ENCODE measurements at places on chromosomes 5 and 9.

DNA sequence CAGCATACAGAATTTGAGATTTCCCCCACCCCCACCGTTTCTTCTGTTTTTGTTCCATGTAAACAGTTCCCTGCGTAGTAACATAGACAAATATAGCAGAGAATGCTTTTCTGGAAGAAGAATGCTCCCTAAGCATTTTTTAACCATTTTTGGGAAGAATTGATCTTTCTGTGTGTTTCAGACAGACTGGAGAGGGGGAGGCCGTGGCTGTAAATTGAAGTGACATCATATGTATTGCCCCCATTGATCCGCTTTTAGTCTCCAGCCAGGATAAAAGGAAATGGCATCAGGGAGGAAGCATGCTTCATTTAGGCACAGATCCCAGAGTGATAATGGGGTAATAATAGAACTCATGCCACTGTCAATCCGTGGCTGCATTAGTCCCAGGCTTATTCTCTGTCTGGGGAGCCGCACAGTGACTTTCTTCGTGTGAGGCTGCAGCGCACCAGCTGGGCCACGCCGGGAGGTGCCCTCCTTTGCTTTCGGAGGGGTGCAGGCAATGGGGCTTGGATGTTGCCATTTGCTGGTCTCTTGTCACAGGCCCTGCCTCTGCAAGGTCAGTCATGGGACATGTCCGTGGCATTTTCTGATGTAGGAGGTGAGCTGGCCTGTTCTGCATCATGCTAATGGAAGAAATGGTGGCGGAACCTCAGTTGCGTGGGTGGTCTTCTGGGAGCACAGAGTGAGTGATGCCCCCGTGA is 261.5 kb downstream of the FANCC start:
- no peak for DNase-seq

- no peak for DNase-seq
Observed at GRCh38 chr5:60540856-60541805, 158.8 kb downstream of the DEPDC1B start.

- no peak for DNase-seq
Observed at GRCh38 chr5:93092349-93093105, 488.5 kb downstream of the NR2F1-AS1 start.

- no peak for DNase-seq
Observed at GRCh38 chr9:120353506-120353905, 226.5 kb downstream of the CDK5RAP2 start.

DNA sequence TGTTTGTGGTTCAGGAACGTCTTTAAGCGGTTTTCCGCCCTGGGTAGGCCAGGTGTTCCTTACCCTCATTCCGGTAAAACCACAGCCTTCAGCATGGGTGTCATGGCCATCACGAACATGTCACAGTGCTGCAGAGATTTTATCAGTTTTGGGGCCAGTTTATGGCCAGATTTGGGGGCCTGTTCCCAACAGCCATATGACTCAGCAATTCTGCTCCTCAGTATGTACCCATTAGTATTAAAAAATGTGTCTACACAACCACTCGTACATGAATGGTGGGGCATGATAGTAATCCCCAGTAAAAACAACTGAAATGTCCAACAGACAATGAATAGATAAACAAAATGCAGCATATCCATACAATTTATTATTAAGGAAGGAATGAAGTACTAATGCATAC is 51.9 kb upstream of the TTC23L start:
- no peak for DNase-seq

DNA sequence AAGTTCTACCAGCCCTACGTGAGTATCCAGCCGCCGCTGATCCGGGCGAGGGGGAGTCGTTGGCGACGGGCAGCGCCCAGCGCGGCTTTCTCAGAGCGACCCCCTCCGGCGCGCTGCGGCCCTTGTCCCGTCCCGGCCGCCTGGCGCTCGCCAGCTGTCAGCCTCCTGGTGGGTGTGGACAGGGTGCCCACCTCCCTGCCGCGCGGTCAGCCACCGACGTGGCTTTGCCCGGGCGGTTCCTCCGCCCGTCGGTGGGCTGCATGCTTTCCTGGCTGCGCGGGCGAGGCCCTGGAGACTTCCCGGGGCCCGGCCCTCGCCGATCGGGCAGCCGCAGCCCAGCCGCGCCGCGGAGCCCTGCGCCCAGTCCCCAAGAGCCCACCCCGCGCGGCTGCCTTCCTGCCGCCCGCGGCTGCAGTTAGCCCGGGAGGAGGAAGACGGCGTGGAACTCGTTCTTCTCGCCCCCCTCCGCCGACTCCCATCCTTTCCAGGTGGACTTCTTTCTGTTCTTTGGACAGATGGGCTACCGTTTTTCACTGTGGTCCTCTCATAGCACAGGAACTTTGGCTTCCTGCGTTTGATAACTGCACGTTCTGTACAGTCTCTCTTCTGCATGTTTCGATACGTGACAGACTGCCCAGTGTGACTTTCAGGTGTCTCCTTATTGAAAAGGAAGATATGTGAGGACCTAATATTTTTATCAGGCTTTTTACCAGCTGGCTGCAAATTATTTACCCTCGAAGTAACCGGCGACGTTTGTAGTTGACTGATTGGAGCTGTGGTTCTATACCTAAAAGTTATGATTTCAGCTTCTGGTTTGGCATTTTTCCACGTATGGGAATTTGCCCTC is 577 bp downstream of the AP3S1 start:
- peak; percentile 15 for DNase-seq

DNA sequence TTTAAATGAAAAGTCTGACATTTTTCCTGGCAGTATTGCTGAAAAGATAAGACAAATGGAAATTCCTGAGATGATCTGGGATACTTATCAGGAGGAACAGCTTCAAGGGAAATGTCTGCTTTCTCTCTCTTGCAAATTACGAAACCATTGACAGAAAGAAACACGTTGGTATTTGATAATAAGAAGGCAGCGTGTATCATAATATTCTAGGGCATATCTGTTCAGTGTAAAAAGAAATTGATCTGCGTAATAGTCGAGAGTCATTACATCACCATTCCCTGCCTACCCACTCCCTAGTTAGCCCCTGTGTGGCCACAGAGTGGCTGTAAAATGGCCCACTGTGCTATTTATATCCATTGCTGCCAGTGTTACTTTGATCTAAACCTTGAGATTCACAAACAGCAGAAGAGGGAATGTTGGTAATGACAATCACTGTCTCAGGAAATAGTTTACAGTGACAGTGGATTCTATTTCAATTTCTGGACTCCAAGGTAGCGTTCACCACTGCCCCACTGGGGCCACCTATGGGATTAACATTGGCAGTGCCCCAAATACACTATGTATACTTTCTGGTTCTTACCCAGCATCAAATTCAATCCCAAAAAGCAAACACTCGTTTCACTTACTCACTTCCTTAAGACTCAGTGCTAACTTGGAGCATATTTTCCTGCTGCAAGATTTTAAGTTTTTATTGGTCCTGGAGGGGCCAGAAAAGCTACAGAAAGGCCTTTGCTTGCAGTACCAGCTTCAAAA is 133.4 kb upstream of the GAS1 start:
- DNase-seq: no peak

DNA sequence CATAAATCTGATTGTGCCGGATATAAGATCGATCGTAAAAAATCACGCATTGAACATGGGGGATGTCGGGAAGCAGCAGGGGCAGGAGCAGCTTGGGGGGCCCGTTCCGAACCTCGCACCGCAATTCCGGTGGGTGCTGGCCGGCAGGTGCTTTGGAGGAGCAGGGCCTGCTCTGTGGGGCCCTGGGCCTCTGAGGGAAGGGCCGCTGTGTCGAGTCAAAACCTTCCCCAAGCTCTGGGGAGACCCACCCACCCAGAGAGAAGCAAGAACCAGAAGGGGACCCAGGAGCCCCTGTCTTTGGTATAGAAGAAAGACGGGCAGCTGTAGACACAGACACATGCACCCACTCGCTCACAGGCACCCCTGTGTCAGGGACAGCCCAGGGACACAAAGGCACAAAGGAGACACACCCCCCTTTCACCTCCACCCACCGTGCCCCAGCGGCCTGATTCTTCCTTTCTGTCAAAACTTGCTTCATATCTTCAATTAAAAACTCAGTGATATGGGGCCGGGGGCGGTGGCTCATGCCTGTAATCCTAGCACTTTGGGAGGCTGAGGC is 49.4 kb upstream of the ZBTB43 start:
- DNase-seq: no peak

DNA sequence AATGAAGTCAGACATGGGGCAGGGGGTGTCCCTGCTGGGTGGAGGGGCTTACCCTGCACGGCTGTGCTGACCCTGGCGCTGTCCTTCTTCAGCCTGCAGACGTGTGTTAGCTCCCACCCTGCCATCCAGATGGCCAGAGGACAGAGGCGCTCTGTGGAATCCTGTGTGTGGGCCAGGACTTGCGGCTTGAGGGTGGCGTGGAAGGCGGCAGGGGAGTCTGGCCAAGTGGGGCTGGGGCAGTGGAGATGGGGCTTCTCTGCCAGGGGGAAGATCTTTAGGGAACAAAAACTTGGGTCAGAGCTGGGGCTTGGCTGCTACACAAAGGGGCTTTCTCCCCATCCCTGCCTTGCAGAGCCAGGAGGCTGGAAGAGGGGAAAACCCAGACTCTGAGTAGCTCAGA is 46.5 kb upstream of the SYNPO start:
- DNase-seq: no peak

DNA sequence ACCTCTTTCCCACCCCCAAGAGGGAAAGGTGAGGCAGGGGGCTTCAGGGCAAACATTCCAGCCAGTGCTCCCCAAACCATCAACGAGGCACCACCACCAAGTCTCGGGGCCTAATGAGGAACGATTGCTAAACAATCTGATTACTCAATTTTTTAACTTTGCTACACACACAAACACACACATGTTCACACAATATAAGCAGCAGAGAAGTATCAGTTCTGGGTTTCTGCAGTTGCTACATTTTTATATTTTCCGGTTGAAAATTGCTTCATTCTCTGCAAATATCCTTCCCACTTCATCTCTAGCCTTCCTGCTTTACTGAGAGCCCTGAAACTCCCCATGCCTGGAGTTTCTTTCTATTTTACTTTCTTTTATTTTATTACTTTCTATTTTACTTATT is 60.2 kb downstream of the FEM1C start:
- DNase-seq: no peak

- no peak for DNase-seq
Observed at GRCh38 chr5:53871050-53871449, 310.6 kb downstream of the NDUFS4 start.

- no peak for DNase-seq
Observed at GRCh38 chr9:89863141-89863540, 258.3 kb downstream of the GADD45G start.

DNA sequence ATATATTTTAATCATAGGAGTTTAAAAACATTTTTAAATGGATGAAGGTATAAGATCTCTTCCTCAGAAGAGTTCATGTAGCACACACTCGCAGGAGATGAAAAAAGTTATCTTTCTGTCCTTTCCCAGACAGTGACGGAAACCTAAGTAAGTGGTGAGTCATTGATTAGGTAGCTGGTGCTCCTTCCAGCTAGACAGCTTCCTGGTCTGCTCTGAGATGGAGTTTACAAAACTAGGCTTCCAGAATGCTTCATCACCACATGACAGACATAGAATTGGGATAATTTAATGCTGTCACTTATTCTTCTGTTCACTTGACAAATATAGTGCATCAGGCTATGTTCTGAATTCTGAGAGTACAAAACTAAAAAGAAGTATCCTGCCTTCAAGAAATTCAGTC is 2393.0 kb upstream of the C9orf72 start:
- DNase-seq: no peak

DNA sequence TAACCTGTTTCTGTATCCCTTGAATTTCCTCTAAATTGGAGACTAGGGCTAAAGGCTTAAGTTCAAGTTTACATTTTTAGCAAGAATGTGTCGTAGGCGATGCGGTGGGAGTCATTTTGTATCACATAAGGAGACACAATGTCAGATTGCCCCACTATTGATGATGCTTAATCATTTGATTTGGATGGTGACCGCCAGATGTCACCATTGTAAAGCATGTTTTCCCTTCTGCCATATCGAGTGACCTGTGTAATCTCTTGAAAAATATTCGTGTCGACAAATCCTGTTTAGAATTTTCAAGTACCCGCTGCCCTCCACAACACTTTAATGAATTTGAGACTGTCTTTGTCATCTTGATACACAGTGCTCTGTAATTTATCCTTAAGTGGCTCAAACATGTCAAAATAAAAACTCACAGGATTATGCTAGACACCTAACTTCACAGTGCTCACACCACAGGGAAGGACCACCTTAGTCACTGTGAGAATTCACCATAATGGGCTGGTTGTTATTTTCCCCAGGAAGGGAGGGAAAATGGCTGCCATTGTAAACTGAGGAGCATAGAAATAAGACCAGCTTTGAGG is 34.5 kb upstream of the SLC46A2 start:
- no peak for DNase-seq

DNA sequence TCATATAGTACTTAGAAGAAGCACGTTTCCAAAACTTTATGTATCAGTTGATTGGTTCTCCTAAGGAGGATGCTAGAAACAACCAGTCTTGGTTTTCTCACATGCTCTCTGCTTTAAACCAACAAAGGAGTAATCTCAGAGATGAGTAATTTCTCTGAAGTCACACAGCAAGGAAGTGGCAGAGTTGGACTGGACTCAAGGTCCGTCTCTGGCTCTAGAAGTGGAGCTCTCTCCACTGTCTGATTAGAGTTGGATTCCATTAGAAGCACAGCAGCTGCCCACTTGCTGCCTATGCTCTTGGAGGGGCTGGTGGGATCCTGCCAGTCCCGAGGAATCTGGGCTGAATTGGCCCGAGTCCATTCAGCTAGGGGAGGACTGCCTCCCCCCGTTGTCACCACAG is 21.0 kb downstream of the RALGPS1 start:
- no peak for DNase-seq

DNA sequence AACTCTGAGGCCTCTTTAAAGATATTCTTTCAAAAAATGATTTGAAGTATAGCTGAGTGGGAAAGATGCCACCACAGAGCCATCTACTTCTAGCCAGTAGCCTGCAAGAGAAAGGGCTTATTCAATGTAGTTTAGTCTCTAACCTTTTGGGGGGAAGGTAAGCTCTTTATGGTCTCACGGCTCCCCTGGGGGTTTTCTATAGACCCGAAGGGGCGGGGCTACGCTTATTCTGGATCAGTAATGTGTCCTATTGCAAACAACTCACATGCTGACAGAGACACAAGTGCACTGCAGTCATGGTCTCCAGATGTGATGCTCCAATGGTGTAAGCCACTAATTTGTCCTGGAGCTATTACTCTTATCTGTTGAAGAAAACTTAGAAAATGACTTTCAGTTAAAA is 53.4 kb upstream of the RPS23 start:
- no peak for DNase-seq
